Caki2 (cell line): ENCODE measurements at places on chromosomes 7 and 10.

DNA sequence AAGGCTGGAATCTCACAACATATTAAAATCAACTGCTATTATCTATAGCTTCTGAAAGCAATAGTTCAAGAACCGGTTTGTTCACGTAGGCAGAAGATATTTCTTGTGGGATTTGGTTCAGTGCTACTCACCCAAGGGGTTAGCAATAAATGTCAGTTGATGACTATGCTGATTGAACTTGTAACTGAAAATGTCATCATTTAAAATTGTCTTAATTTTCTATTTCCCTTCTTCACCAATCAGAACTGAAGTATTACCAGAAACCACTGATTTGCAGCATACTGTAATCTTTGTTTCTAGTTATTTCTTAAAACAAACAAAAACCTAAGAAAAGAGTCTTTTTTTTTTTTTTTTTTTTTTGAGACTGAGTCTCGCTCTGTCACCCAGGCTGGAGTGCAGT, 46.1 kb downstream of the CPEB3 start:
- no peak for DNase-seq

DNA sequence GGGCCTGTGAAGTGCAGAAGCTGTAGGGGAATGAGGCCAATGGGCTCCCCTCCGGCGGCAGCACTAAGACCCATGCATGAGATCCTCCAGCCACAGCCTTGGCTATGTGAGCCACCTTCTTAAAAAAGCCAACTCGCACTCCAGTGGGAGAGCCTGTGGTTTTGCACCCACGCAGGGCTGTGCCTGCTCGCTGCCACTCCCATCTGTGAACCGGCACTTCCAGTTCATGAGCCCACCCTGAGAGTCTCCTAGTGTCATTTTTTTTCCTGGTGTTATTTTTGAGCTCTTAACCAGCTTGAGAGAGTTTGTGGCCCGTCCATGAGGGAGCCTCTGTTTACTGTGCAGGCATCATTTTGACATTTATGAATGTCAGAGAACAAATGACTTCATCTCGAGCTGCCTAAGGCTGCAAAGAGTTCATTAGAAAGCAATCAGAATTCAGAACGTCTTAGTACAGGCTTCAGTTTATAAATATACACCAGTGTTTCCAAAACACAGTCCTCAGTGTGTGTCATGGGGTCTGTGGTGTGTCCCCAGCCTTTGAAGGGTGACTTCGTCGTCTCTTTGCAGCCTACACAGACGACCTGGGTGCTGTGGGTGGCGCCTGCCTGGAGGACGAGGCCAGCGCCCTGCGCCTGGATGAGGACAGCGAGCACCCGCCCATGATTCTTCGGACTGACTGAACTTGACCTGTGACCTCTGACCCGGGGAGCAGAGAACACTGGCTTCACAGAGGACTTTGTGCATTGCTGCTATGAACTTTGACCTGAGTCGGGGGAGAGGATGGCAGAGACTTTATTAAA, 40.4 kb downstream of the WIPI2 start:
- DNase-seq, result no peak

DNA sequence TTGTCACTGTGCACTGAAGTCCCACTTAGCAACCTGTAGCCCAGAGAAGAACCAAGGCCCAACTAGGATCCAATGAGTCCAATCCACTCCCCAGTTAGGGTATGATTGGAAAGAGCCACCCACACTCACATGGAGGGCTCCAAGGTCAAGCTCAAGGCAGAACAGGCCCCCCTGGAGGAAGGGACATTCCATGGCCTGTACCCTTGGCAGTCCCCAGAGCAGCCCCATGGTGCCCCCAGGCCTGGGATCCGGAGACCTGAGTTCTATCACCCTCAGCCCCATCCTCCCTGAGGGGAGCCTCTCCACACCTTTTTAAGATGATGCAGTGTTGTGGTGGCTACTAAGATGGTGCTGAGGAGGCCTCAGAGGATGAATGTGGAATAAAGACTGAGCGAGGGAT, 231.4 kb downstream of the GRID1 start:
- no peak for DNase-seq

- DNase-seq, result peak; percentile 58
Observed at GRCh38 chr10:116899626-116900025, 50.3 kb downstream of the ENO4 start.

DNA sequence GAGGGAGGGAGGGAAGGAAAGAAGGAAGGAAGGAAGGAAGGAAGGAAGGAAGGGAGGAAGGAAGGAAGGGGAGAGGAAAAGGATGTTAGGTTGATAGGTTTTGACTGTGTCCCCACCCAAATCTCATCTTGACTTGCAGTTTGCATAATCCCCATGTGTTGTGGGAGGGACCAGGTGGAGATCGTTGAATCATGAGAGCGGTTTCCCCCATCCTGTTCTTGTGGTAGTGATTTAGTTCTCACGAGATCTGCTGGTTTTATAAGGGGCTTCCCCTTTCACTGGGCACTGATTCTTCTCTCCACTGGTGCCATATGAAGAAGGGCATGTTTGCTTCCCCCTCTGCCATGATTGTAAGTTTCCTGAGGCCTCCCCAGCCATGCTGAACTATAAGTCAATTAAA, 15.1 kb upstream of the NUDCD3 start:
- no peak for DNase-seq

- no peak for DNase-seq
Observed at GRCh38 chr7:12655161-12655560, 32.3 kb upstream of the ARL4A start.

GRCh38 chr7:129535896-129536295, 33.6 kb downstream of the SMKR1 start:
- DNase-seq, result no peak

- no peak for DNase-seq
Observed at GRCh38 chr7:66125052-66125694, 10.5 kb downstream of the CRCP start.

- no peak for DNase-seq
Observed at GRCh38 chr10:62560201-62560819, 186.1 kb downstream of the ZNF365 start.

DNA sequence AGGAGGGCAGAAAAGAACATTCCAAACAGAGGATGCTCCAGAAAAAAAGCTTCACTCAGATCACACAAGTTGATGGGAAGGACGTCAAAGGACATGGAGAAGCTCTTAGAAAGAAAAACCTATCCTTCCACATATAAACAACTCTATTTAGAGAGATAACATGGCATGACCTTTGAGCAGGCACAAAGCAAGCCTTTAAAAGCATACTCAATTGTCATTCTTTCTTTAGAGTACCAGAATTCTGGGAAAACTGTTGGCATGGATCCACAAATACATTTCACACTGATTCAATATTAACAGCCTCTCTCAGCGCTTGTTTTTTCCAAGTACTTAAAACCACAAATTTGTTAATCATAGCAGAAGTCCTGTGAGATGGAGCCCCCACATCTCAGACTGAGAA, 7.3 kb upstream of the ABLIM1 start:
- peak; percentile 44 for DNase-seq

DNA sequence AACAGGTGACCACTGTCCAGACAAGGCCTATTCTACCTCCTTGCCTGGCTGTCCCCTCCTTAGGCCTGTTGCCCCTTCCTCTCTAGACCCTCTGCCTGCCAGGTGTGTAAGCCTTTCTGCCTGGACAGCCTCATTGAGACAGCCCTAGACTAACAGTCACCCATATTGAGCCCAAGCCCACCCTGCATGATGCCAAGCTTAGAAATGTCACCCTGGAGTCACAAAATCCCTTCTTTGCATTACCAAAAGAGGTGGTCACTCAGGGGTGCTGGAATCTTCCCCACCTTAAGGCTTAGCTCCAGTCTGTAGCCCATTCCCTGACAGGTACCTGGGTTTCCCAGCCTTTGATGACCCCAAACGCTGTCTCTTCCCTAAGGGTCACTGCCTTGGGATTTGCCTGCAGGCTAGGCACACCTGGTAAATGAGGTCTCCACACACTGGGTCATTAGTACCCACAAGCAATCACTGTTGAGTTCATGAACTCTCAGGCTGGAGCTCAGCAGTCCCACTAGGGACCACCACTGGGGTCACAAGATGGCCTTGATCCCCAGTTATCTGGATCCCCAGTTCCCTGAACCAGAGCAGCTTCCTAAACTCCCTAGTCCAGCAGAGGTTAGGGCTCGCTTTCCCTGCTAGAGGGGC, 54.9 kb upstream of the CAMK2B start:
- no peak for DNase-seq
